ENCODE measurements at places on chromosomes 16 and 17.

GRCh38 chr17:13582776-13583547 lies 18.8 kb downstream of the HS3ST3A1 start:
- DNase-seq = no peak

GRCh38 chr17:48457080-48457836 lies 27.2 kb upstream of the SKAP1 start:
- DNase-seq = peak; percentile 59

- DNase-seq = no peak
Observed at GRCh38 chr16:57013229-57013628, 23.9 kb downstream of the NLRC5 start.

DNA sequence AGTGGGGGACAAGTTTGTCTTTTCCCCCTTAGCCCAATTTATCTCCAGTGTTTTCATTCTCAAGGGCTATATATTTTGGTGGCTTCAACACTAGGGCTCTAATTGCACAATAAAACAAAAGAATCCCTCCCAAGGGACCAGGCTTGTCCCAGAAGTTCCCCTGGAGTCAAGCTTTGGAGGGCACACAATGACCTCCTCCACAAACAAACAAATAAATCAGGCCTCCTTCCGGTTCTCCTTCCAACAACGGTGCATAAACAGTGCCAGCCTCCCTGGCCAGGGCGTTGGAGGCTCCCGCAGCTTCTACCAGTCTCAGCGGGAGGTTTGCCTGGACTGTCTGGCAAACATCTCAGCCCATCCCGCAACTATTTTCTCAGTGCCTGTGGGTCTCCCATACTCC lies 188.0 kb upstream of the FOXF1 start:
- DNase-seq = no peak

DNA sequence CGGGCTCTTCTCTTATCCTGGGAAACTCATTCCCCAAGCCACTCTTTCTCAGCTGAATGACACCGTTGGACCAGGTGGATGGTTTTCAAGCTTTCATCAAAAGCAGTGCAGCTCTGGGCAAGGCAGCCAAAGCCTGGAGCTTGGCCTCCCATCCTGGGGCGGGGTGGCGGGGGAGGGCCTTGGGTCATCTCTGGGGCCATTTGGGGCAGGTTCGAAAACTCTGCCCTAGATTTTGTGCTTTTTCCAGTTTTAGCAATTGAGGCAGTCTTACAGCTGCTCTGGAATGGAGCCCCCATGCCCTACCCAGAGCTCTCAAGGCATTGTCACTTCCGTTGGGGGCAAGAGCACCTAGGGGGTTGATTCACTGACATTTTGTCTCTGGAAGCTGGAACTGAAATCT lies 9.1 kb downstream of the MPRIP start:
- no peak for DNase-seq

DNA sequence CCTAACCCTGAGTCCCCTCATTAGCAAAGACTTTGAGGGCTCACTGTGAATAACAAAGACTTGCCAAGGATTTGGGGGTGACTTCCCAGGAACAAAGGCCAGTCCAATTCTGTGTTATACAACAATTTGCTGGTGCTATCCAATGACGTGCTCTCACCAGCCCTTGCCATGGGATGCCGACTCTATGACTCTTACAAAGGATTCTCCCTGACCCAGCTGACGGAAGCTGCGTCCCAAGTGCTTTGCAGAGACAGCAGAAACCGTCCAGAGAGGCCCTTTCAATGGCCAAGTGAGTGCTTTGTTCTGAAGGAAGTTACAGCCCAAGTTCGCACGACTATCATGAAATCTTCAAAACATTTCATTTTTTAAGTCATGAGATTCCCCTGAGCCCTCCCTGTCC lies 345.3 kb upstream of the TNRC6C start:
- DNase-seq = no peak

- DNase-seq = no peak
Observed at GRCh38 chr17:144936-145670, 7.7 kb downstream of the SCGB1C2 start.

DNA sequence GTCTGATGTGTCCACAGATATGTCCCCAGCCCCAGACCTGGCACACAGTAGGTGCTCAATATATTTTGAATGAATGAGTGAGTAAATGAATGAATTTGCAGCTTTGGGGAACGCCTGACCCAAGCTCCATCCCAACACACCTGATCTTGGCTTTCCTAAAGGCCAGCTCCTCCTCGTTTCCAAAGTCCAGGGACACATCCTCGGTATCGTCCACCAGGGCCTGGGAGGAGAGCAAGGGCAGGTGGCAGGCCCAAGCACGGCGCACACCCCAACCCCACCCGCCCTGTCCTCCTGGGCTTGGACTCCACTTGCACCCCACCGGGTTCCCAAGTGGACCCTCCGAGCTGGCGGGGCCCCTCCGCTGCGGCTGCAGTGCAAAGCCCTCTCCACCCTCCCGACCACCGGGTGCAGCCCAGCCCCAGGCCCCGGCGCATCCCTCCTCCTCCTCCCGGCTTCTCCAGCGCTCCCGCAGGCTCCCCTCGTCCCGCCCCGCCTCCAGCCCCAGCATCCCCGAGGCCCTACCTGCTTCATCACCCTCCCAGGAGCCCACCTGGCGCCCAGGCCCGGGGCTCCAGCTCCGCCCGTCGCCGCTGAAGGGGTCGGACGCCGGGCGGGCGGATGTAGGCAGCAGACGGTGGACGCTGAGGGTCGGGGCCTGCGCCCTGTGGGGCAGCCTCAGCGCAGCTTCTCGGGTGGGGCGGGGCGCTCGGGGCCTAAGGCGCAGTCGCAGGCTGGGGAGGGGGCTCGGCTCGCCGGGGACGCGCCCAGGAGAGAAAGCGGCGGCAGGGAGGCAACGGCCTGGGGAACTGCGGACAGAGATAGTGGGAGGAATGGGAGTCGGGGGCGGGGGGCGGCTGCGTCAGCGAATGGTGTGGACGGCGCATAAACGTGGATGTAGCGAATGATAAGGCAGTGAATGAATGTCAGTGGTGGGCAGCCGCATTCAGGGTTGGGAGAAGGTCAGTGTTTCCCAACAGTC lies at the start of gene TVP23A:
Gene TVP23A, minus strand, starts transcription at position 832 of the 979 bp plus-strand sequence. Its CDS starts 301 bp downstream, at position 531.
- no peak for DNase-seq

- DNase-seq = no peak
Observed at GRCh38 chr17:47899643-47900042, 3.6 kb downstream of the SP2 start.

DNA sequence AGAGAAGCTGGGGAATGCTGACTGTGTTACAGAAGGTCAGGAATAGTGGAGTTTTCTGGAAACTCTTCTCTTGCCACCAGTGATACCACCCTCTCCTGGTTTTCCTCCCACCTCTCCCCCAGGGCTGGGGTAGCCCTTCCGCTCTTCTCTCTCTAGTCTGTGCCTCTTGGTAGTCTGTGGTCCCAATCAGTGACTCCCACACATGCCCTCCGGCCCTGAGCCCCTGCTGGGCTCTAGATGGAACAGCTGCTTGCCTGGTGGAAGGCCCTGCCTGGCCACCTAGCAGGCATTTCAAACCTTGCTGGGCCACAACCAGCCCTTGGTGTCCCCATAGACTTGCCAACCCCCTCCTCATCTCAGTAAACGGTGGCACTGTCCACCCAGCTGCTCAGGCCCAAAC lies 15.2 kb upstream of the MTSS2 start:
- DNase-seq = no peak

DNA sequence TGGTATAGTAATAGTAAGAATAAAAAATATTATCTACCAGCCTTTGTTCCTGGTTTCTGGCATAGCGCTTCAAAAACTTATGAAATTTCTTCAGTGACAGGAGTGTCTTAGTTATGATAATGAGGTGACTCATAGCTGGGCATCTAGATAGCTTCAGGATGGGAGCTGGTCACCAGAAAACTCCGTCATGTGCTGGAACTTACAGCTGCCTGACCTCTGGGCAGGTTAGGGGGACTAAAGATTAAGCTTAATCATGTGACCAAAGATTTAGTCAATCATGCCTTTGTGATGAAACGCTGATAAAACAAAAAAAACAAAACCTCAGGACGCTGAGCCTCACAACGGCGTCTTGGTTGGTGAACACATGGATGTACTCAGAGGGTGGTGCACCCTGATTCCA lies 154.2 kb downstream of the MYO1D start:
- no peak for DNase-seq

DNA sequence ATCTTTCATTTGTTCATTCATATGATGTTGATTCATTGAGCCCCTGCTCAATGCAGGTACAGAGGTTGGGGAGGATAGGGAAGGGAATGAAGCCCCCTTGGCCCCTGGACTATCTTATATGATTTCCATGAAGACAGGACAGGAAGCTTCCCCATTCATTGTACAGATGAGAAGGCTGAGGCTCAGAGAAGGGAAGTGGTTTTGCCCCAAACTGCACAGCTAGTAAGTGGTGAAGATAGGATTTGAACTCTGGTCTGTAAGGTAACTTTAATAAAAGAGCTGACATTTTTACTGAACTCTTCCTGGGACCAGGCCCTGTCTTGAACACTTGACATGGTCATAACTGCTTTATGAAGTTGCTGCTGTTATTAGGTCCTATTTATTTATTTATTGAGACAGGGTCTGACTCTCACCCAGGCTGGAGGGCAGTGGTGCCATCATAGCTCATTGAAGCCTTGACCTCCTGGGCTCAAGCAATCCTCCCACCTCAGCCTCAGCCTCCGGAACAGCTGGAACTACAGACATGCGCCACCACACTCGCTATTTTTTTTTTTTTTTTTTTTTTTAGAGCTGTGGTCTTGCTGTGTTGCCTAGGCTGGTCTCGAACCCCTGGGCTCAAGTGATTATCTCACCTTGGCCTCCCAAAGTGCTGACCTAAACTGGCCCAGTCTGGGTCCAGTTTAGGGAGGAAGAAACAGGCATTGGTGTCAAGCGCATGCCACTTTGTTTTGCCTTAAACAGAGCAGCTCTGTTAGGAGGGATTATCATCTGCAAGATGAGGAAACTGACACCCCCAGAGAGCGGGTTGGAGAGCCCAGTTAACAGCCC lies 5.0 kb downstream of the CTF1 start:
- no peak for DNase-seq

- no peak for DNase-seq
Observed at GRCh38 chr17:43845766-43846165, 1.2 kb upstream of the CD300LG start.

DNA sequence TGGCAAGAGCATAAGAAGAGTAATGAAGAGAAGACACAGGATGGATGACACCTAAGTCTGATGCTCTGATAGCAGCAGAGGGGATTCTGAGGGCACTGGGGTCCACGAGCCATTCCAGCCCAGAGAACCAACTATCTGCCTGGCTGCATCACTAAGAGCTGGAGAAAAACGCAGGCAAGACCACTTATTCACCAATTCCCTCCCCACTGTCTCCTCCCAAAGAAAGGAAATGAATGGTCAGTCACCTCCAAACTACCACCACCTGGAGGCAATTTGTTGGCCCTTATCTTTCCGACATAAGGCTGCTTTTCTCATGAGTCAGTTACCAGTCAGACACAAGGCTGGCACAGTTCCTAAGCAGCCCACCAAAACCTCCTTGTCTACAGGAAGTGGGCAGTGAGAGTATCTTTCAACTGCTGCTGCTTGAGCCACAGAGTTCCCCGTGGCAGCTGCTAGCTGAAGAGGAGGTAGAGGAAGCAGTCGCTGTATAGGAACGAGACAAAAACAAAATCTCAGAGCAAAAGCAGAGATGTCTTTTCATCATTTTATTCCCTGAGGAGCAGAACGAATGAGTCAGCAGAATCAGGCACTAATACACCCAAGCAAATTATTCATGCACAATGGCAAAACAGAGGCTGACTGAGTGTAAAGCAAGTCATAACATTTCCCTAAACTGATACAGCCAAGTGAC lies 111.1 kb downstream of the SMG6 start:
- DNase-seq = peak; percentile 29

DNA sequence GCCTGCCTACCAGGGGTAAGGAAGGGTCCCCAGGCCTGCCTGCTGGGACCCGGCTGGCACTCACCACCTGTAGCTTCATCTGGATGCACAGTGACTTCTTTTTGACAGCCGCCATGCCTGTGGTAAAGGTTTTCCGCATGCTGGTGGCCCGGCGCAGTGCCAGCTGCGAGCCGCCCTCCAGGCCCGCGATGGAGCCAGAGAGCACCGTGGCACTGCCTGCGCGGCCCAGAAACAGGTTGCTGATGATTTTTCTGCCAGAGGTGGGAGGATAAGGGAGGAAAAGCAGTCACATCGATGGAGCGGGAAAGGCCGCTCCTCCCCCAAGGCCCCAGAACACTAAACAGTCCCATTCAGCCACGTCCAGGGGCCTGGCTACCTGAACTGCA lies 67.4 kb downstream of the PIPOX start:
- no peak for DNase-seq

GRCh38 chr16:24700549-24701392 lies 28.7 kb upstream of the TNRC6A start:
- DNase-seq = no peak

DNA sequence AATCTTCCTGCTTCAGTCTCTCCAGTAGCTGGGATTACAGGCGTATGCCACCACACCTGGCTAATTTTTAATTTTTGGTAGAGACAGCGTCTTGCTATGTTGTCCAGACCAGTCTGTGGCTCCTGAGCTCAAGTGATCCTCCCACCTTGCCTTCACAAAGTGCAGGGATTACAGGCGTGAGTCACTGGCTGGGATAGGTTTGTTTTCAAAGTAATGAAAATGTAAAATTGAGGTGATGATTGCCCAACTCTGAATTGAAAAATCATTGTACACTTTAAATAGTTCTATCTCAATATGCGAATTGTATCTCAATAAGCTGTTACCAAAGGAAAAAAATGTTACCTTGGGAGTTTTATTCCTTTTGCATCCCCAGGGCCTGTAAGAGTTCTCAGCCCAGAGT lies 1.2 kb upstream of the AMFR start:
- no peak for DNase-seq

- DNase-seq = no peak
Observed at GRCh38 chr17:61212655-61213054, 187.0 kb upstream of the TBX2 start.

DNA sequence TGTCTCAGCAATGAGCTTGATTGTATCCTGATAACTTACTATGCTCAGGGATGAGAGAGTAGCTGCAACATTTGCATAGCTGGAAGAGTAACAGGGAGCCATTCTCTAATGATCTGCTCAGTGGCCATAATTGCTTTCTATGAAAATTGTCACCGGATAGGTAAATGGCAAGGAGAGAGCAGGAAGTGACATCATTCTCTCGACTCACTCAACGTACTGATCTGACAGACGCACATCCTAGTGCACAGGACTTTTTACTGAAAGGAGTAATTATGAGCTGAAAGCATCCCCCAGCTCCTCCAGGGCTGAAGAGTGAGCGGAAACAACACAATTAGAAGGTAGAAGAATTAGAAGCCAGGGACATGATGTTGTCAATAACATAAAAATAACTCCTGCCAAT lies 71.8 kb downstream of the IRX5 start:
- DNase-seq = no peak

GRCh38 chr17:57607553-57608120 lies 137.5 kb downstream of the CCDC182 start:
- no peak for DNase-seq

- no peak for DNase-seq
Observed at GRCh38 chr17:4534515-4534914, 20.7 kb downstream of the MYBBP1A start.

DNA sequence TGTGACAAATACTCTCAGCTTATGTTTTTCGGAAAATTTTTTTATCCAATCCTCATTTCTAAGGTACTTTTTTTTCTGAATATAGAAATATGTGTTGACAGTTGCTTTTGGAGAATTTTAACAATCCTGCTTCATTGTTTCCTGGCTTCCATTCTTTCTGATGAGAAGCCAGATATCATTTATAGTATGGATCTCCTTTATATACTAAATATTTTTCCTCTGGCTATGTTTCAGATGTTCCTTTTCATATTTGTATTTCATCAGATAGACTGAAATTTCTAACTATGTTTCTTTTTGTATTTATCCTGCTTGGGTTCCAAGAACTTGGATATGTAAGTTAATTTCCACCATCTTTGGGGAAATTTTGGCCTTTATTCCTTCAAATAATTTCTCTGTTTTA lies 138.9 kb upstream of the CDH11 start:
- DNase-seq = no peak

- no peak for DNase-seq
Observed at GRCh38 chr17:81990836-81991683, 13.6 kb downstream of the ASPSCR1 start.
